ENCODE measurements at places on chromosomes 5 and 9.
A peak's percentile ranks its signal among the peaks of the same experiment; 100 is the strongest.

GRCh38 chr5:144566747-144567420, 396.2 kb downstream of the KCTD16 start:
- no peak for DNase-seq

DNA sequence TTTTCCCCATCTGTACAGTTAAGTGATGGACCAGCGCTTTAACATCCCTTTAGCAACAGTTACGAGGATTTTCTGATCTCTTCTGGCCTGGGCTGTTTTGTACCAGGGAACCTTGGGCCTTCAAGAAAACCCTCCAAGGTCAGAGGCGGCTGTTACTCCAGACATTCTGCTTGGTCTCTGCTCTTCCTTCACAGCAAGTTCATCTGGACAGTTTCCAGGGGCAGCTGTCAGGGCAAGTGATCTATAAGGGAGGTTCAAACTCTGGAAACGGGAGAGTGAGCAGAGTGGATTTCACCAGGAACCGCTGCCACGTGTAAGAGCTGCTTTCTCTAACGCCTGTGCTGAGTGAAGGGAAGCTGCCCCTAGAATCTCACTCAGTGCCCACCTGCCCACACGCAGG, 36.7 kb downstream of the ZNF618 start:
- DNase-seq, result no peak

DNA sequence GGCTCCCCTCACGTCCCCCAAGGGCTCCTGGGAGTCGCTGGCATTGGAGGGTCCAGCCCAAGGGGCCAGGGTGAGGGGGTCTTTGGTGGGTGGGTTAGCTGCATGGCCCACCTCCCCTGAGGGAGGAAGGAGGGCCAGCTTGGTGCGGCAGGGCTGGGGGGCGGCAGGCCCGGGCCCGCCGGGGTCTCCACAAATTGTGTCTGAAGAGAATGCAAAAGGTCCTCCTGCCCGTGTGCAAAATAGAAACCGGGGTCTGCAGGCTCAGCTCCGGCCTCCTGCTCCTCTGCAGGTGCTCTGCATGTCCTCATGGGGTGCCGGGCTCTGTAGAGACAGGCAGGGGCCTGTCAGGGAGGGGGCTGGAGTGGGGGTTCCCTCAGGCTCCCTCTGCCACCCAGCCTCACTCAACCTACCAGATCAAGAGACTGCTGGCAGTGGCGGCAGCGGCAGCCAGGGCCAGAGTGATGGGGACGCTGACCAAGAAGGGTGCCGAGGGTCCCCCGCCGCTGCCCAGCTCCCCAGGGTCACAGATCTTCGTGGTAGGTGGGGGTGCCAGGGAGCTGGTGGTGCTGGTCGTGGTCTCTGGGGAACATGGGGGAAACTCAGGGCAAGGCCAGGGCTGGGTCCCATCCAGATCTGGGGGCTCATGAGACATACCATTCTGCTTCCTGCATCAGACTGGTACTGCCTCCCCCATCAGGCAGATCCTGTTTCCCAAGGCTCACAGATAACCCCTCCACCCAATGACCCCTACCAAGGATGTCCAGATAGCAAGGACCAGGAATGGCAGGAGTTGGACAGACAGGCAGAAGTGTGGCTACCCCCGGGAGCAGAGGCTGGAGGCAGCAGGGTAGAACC, 29.2 kb upstream of the ENHO start:
- no peak for DNase-seq

DNA sequence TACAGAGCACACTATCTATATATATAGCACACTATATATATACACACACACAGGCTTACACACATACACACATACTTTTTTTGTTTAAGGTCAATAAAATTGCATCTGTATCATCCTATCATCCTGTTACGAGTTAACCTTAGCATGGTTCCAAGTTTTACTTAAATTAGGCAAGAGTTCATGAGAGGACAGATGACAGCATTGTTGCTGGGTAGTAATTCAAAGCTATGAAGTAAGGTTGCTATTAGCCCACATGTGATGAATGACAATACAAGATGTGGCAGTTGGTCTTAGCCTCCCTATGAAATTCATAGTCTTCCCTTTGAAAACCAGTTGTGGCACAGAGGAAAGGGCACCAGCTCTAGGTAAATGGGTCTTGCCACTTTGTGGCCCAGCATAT, 438.1 kb downstream of the ACTL7B start:
- DNase-seq, result no peak

DNA sequence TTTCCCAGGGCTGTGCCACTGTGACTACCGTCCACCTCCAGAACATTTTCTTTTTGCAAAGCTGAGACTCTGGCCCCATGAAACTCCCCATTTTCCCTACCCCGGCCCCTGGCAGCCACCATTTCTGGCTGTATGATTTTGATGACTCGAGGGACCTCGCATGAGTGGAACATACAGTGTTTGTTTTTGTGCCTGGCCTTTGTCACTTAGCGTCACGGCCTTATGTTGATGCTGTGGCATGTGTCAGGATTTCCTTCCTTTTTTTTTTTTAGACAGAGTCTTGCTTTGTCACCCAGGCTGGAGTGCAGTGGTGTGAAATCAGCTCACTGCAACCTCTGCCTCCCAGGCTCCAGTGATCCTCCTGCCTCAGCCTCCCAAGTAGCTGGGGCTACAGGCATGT, 42.7 kb downstream of the ASS1 start:
- no peak for DNase-seq

- no peak for DNase-seq
These were observed 32.0 kb downstream of the PTGS1 start for GRCh38 chr9:122402874-122403273.

DNA sequence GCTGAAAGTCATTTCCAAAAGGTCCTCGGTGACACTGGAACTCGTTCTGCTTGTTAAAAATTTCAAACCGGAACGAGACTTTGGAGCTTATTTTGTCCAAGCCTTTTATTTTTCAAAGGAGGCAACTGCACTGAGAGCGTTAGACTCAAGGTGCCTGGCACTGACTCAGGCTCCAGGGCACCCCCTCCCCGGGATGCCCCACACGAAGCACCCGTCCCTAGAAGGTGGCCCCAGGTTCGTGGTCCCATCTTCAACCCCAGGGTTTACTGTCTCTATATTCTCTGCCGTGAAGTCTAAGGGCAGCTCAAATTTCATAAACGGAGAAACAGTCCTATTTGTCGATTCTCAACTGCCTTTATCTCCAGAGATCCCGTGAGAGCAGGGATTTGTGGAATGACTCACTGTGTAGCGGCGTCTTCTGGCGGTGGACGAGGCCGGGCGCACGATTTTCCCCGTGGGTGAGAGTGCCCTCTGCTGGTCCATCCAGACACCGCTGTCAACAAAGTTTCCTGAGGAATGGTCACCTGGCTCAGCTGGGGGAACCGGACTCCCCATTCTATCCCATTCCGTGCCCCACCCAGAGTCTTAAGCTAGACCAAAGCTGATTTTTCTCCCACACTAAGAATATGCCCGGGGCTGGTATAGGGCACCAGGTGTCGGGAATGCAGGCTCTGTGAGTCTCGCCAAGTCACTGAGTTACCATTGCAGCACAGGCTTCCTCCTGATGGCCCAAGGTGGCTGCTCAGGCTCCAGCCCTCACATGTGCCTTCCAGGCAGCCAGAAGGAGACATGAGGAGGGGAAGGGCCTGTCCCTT, 27.1 kb upstream of the SLC6A19 start:
- peak; percentile 17 for DNase-seq

- DNase-seq, result no peak
These were observed 123.4 kb downstream of the ESM1 start for GRCh38 chr5:54862036-54862435.

- DNase-seq, result peak; percentile 69
These were observed 62.8 kb downstream of the PFDN1 start for GRCh38 chr5:140239939-140240700.

GRCh38 chr9:123798195-123798594, 131.7 kb downstream of the DENND1A start:
- no peak for DNase-seq

GRCh38 chr5:171984748-171985419, 21.6 kb downstream of the FBXW11 start:
- DNase-seq, result no peak

- peak; percentile 94 for DNase-seq
These were observed 150.9 kb downstream of the ISOC1 start for GRCh38 chr5:129245489-129245888.

- no peak for DNase-seq
These were observed 284.1 kb downstream of the HCN1 start for GRCh38 chr5:45411971-45412612.

DNA sequence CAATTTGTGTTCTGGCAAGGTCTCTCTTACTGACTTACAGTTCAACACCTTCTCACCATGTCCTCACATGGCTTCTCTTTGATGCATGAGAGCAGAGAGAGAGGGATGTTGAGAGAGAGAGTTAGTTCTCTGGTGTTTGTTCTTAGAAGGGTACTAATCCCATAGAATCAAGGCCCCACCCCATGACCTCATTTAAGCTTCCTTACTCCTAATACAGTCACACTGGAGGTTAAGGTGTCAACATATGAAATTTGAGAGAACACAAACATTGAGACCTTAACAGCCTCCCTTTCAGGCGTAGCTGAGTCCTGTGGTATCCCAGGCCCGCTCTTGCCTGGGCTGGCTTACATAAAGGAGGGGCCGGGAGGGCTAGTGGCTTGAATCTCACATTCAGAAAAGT, 10.6 kb upstream of the SEMA6A start:
- no peak for DNase-seq

GRCh38 chr5:136909906-136910305, 544.6 kb upstream of the TRPC7 start:
- no peak for DNase-seq

DNA sequence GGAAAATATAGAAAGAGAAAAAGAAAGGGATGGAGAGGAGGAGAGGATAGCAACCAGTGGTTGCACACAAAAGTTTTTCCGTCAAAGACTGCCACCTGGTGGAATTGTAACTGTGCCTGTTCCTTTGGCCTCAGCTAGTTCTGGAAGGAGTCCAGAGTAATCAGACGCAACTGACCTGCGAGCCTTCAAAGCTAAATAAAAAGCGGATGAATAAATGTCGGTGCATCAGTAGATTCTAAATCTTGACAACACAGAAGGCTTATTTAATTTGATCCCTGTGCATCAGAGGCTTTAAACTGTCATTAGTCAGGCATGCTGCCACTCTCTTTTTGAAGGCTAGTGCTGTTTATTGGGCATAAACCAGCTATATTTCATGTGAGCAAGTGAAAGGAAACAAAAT, 132.9 kb upstream of the ACO1 start:
- peak; percentile 45 for DNase-seq

DNA sequence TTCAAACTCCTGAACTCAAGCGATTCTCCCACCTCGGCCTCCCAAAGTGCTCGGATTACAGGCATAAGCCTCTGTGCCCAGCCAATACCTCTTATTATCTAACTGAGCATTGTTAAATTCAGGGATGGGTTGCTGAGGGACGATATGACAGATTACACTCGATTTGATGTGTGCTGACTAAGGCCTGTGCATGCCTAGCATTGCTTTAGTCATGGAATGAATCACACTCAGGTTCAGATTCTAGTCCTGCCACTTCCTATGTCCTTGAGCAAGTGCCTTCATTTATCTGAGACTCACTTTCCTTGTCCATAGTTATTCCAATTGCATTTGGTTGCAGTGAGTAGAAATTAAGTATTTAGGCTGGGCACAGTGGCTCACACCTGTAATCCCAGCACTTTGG, 19.5 kb downstream of the THBS4 start:
- DNase-seq, result no peak

DNA sequence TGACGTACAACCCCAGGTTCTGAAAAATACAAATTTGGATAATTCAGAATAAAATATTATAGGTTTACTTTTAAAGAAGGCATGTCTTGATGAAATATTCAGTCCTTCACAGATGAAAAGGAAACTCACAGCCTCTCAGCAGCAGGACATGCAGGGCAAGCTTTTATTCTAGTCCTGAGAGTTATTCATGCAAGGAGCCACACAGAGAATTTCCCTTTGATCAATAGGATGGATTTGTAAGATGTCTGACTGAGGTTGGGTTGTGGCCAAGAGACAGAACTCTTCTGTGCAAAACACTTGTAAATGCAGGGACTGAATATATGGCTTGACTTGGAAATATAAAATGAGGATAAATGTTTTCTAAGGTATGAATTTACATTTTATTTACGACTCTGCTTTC, 48.8 kb upstream of the TBCA start:
- DNase-seq, result no peak

DNA sequence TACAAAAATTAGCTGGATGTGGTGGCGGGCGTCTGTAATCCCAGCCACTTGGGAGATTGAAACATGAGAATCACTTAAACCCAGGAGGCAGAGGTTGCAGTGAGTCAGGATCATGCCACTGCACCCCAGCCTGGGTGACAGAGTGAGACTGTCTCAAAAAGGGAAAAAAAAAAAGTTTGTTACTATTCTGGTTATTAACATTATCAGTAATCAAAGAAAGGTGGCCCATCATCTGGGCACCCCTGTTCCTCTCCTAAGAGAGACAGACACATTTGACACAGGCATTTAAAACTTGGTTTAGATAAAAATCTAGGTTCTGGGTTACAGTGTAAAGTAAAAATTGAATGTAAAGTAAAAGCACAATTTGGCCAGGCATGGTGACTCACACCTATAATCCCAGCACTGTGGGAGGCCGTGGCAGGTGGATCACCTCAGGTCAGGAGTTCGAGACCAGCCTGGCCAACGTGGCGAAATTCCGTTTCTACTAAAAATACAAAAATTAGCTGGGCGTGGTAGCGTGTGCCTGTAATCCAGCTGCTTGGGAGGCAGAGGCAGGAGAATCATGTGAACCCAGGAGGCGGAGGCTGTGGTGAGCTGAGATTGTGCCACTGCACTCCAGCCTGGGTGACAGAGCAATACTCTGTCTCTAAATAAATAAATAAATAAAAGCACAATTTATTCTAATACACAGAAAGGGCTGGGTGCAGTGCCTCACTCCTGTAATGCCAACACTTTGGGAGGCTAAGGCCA, 16.7 kb upstream of the PHYHD1 start:
- no peak for DNase-seq

DNA sequence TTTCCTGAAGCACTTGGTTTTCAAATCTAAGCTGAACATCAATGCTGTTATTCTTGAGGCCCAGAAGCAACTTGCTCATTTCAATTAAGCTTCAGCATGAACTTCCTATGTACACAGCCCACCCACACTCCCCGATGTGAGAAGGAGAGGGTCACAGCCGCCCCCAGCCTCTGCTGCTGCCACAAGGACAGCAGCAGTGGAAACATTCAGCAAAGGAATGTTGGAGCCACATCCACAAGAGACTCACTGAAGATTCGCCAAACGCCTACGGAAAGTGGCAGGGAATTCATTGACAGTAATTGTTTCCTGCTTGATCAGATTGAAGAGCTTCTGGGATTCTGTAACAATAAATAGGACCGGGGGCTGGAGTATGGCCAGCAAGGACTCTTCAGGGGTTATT, 2.9 kb downstream of the TGFBI start:
- no peak for DNase-seq

DNA sequence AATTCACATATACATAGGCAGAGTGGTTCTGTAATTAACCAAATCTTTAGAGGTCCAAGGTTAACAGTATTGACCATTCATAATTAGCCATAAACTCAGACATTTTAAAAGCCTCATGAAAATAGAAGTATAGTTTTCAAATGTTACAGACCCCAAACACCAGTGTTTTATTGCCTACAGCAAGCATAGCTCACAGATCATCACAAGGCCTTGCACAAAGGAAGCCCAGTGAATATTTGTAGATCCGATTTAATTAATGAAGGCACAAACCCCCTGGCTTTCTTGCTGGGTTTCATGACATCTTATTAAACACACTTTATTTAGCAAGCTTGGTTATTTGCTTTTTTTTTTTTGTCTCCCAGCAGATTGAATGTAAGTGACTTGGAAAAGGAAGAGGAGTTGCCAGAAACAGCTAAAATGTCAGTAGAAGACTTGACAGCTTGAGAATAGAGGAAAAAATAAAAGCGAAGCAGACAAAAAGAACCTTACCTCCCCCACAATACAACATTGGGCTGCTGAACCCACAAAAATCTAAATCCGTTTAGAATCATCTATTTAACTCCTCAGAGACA, 283.9 kb upstream of the TNC start:
- peak; percentile 20 for DNase-seq

All from hippocampal formation (tissue), 2 donors.